ENCODE measurements at places on chromosomes 7 and 10. TPM values are rescaled to one million over a fixed set of nuclear protein-coding genes. Genes with fewer than 3 reads are reported as not detected.

GRCh38 chr7:101399759-101400158 lies 37.1 kb downstream of the COL26A1 start:
- DNase-seq: no peak

Gene TUBAL3
- total RNA-seq: 1.6 TPM

Gene PDZD7
- 0.66 TPM for total RNA-seq

DNA sequence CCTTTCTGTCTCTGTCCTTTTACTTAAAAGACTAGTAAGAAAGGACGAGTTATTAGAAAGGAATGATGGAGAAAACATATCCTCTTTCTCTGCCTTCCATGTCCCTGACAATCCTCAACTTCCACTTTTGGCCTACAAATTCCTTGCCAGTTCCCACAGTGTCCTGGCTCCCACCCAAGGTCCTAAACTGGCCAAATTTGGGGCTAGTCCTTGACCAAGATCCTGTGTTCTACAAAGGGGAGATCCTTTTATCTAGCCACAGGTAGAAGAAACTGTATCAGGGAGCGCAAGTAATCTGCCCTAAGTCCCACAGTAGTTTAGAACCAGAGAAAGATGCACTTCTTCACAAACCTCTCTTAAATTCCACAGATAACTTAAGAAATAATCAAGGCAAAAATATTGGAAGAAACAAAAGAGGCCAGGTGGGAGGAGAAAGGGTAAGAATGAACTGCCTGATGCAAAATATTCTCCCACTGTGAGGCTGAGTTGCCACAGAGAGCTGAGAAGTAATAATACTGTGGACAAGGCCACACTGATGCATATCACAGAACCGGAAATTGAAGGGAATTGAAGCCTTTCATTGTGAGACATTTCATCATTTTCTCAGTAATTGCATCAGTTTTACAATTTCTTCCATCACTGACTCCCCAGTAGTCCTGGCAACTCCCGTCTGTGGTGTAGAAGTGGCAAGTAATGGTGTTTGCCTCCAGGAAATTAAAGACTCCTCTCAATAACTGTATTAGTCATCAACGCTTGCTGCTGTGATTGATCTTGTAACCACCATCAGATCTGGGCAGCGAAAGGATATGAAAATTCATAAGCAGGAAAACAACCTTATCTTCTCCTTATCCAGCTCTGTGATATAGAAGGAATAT lies 47.2 kb downstream of the DNAJC12 start:
- no peak for DNase-seq

Gene CYP3A7
- 1.5 TPM for total RNA-seq

GRCh38 chr7:140945940-140946339 lies 21.2 kb upstream of the BRAF start:
- no peak for DNase-seq

Gene GNGT1
- total RNA-seq: not detected

Gene POLR2J2
- 0.88 TPM for total RNA-seq

Gene AKR1C2
- 25.9 TPM for total RNA-seq

Gene FAM20C
- 73.7 TPM for total RNA-seq

GRCh38 chr7:74655768-74656440 lies 1.6 kb upstream of the GTF2I start:
- DNase-seq: no peak

Gene BEND7
- 17.7 TPM for total RNA-seq

Gene LRRTM3
- total RNA-seq: not detected

Gene CDC14C
- total RNA-seq: not detected

DNA sequence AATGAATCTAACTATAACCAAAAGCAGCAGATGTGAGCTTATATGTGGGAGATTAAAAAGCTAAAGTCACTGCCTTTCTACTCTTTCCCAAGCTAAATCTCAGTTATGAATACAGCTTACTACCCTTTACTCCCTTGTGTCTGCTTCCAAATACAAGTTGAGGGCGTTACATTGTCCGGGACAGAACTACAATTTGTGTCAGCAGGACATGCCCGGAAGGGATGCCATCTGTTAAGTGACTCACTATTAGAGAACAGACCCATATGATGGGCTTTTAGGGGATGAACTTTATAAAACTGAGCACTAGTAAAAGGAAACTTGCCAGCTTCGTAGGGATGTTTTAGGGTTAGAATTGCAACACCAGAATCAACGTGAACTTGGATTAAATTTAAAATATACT lies 299.7 kb upstream of the CSTF2T start:
- DNase-seq: no peak

DNA sequence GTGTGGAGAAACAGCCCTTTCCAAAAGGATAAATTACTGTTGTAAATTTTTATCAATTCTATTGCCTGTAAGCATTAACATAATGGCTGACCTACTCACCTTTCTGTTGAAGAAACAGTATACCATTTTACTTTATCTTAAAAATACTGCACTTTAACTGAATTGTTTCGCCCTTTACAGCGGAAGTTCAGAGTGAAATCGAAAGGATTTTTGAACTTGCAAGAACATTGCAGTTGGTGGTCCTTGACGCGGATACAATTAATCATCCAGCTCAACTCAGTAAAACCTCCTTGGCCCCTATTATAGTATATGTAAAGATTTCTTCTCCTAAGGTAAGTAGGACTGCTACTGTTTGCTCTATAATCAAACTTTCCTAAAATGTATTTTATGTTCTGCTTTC lies 117.5 kb downstream of the NSUN6 start:
- DNase-seq: no peak

DNA sequence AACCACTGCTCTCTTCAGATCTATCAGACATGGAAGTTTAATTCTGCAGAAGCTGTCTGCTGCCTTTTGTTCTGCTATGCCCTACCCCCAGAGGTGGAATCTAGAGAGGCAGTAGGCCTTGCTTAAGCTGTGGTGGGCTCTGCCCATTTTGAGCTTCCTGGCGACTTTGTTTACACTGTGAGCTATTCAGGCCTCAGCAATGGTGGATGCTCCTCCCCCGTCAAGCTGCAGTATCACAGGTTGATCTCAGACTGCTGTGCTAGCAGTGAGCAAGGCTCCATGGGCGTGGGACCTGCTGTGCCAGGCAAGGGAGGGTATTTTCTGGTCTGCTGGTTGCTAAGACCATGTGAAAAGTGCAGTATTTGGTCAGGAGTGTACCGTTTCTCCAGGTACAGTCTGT lies 45.1 kb upstream of the CDK14 start:
- DNase-seq: no peak

DNA sequence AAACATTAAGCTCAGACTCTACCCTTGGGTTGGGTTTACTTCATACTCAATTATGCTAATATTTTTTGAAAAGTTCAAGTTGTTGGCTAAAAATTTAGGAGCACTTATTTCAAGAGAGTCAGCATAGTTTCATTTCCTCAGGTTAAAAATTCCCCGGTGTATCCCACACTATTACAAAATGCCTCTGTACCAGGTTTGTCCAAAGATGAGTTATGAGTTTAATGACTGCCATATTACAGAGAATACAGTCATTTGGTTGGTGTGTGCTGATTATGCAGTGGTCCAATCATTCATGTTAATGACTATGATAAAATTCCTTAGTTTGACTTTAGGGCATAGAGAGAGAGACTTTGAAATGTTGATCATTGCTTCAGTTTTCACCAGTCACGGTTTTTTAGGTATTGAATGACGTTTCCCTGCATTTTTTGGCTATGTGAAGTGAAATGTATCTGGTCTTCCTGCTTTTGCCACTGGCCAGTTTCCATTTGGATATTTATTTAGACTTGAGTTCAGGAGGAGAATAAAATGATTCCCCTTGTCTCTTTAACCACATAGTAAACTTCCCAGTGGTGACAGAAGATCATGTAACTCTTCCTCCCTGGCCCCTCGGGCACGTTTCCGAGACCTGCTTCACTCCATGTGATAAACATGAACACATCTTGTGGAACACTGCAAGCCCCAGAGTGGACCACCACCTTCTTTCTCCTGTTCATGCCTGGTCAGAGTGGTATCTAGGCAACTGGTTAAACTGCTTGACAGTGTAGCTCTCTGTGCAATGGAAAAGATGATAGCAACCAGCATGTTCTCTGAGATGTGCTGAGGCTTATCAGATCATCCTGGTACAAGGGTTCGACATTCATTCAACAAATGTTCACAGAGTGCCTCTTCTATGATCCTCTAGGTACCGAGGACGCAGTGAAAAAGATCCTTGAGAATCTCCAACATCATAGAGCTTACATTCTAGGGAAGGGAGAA lies 153.6 kb downstream of the CACNB2 start:
- DNase-seq: no peak

Gene AASS
- 60.6 TPM for total RNA-seq

DNA sequence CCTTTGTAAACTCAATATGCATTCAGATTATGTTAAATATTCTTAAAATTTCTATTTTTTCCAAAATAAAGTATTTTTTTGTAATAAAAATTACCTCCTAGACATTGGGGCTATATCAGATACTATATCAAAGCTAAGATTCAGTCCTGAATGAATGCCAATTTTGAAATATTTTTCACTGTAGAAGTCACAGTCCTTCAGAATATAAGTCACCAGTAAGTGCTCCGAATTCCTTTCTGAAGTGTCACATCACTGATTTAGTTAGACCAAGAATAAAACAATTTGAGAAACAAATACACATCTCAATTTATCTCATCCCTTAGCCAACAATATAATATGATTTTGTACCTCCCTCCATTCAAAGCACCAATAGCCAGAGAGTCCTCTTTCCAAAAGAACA lies 33.9 kb upstream of the GSAP start:
- no peak for DNase-seq

Gene PRLHR
- total RNA-seq: not detected

Gene FEZF1
- total RNA-seq: not detected

Gene GPC2
- 3.4 TPM for total RNA-seq

Gene TAS2R3
- 2.2 TPM for total RNA-seq

Gene INSYN2A
- total RNA-seq: 5.9 TPM

DNA sequence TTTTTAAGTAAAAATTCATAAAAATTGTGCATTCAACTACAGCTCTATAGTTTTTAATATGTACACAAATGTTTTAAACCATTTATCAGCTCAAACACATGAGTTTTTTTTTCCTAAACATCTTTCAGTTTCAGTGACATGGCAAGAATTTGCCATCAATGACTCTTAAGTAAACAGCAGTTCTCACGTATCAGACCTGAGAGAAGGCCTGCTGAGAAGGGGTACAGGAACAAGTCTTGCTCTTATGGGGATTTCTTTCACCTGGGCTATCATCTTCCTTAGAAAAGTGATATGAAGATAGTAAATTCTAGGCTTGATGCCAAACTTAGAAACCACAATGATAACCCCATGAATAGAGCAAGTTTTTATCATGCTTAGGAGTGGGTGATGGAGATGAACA lies 467.8 kb downstream of the ARL4A start:
- DNase-seq: no peak

DNA sequence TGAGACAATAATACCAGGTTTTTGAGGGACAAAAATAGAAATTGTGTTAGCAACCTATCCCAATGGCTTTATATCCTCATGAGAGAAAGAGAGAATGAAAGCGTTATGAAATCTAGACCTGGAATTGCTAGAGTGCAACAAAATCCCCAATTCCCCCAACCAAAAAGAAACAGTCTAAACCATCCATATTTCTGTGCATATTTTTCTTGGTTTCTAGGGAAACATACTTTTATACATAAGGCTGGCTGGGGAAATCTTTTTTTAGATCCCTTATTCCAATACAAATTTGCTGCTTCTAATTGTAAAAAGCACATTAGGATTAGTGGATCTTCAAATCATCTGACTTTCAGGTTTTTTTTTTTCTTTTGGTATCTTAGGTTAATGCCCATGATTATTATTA lies 277.0 kb upstream of the SEMA3A start:
- DNase-seq: no peak

GRCh38 chr10:116627386-116627933 lies 6.7 kb downstream of the PNLIPRP2 start:
- no peak for DNase-seq

Gene GPR158
- total RNA-seq: 0.16 TPM

DNA sequence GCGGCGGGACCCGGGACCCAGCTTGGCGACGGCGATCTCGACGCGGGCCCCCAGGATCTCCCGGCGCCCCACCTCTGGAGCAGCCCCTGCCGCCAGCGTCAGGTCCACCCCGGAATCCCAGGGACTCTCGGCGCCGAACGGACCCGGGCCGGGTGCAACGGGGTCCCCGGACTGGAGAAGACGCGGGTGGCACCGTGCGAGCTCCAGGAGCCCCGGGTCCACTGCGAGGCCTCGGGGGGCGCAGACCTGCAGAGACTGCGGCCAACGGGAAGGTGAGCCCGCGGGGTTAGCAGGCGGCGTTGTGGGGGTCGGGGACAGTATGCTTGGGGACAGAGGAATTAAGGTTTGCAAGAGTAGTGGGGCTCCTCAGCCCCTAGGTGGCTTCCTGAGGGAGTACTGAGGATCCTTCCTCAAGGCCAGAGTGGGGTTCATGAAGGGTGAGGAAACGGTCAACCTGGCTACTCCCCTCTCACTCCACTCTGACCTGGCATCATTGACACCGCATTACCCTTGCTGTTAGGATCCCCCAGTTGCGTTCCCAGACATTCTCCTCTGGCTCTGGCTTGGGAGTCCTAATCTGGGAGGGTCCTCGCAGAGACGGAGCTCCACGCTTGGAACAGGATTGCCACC lies 353 bp downstream of the EPHB6 start:
- DNase-seq: no peak

Gene CPA4
- 0.98 TPM for total RNA-seq

DNA sequence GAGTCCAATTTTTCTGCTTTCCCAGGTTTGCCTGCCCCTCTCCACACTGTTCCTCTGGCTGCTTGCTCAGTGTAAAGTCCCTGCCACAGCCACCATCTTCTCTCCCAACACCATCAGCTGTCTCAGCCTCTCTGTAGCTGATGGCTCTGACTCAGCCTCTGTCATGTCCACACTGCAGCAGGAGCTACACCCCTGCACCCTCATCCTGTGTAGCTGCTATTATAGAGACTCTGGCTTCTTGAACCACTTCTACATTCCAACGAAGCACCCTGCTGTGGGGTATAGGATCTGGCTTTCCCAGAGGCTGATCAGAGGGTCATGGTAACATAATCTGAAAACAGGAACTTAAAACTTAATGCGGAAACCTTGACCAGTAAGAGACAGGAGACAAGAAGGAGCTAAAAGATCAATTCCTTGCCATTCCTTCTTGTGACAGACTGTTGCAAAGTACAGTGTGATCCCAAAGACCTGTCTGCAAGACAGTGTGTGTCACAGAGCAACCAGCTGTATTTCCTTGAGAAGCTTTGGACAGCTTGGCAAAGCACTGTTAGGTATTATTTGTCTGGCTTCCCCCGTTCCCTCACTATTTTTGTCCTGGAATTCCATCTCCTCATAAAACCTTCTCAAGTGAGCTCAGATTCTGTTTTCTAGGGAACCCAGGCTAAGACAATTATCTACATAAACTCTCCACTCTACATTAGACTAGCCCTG lies 42.3 kb downstream of the NRCAM start:
- no peak for DNase-seq

DNA sequence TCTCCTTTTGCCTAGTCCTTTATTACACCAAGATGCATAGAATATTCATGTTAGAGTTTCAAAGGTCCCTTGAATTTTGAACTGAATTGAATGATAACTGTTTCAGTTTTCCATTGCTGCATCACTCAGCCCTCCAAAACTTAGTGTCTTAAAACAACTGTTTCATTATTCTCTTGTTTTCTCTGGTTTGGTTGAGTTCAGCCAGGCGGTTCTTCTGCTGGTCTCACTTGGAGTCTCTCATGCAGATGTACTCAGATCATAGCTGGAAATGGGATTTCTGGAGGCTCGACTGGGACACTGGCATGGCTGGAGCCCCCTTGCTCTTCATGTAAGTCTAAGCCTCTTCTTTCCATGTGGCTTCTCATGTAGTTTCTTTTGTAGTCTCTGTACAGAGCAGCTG lies 107.2 kb upstream of the MKI67 start:
- DNase-seq: no peak

Gene SYNPO2L
- total RNA-seq: 0.15 TPM
